ENCODE measurements at places on chromosomes 1 and 21.

DNA sequence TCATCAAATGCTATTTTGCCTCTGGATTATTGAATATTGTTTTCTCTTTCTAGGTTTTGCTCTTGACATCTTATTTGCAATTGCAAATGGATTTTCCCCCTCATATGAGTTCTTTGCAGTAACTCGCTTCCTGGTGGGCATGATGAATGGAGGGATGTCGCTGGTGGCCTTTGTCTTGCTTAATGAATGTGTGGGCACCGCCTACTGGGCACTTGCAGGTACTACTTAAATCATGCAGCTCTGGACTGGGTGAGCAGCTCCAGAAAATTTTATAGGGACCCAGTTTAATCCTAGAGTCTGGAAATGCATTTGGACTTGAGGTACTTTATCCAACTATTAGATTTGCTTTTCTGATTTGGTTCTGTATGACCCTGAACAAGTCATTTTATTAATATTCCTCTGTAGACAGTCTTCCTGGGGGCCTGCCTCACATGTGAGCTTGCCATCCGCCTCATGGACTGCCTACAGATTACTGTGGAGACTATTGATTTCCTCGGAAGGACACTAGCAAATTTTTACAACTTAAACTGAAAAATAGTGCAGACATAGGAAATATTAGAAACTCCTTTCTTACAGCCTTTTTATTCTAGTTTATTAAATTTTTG, 44.5 kb downstream of the SLC22A15 start:
- ATAC-seq, result peak; percentile 94

DNA sequence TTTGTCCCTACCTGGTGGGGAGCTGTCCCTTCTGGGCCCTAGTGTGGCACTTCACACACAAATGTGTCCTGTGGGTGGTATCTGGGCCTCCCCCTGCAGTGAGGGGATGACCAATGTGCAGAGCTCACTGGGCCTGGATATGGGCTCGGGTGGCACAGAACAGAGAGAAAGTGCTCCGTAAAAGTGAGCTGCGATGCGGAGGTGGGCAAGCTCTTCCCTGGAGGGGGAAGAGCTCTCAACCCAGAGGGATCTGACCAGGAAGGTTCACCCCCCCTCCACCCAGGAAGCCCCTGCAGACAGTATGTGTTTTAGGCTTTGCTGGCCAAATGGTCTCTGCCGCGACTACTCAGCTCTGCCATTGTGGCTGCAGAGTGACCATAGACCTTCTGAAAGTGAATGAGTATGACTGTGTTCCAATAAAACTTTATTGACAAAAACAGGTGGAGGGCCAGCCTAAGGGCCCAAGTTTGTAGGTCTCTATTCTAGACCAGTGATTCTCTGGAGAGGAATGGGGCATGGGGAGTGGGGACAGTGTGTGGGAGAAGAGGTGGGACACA, 8.6 kb upstream of the ITGB2 start:
- ATAC-seq, result no peak

DNA sequence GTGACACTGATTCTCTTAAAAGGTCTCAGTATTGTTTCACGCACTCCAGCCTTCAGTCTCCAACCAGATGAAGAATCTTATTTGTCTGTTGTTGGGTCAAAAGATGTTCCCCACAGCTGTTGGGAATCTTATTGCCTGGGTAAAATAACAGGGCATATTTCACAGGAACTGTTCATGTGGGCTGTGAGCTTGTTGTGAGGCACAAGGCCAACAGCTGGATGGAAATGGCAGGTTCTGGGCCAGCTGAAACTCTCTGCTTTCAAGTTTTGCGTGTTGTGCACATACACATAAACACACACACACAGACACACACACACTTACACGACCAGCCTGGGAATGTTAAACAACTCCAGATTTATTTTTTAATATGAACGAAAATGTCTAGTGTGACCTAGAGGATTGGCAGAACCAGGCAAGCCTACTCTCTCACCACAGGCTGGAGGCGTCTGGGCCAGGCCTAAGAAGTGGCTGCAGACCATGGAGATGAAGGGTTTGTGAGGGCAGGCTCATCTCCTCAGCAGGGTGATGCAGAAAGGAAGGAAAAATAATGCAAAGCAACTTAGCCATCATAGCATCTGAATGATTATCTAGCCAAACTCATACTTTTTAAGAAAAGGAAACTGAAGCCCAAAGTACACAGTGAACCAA, 357.0 kb downstream of the TTLL7 start:
- no peak for ATAC-seq

DNA sequence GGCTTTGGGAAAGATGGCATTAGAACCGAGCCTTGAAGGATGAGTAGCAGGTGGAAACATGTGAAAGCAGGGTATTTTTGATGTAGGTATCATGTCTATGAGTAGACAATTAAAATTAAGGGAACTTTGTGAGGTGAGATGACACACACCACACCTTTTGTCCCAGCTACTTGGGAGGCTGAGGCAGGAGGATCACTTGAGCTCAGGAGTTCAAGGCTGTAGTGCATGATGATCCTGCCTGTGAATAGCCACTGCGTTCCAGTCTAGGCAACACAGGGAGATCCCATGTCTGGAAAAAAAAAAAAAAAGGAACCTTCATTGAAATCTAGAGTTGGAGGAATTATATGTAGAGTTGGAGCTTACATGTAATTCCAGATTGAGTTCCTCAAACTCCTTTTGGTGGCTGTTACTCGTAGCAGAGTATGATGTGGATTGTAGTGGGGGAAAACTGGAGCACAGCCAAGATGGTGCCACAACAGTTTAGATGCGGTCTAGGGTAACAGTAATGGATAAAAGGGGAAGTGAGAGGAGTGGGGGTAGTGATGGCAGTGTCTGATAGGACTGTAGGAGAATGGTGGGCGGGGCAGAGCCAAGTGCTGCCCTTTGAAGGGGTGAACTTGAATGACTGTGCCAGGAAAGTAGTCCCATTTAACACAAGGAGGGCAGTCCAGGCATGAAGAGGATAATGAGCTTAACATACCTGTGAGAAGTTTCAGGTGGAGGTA, 17.4 kb downstream of the AK4 start:
- ATAC-seq, result peak; percentile 59

- ATAC-seq, result no peak
Measured at GRCh38 chr1:61797045-61797755, 54.9 kb downstream of the PATJ start.

GRCh38 chr21:14846621-14847020, 218.2 kb downstream of the NRIP1 start:
- no peak for ATAC-seq

DNA sequence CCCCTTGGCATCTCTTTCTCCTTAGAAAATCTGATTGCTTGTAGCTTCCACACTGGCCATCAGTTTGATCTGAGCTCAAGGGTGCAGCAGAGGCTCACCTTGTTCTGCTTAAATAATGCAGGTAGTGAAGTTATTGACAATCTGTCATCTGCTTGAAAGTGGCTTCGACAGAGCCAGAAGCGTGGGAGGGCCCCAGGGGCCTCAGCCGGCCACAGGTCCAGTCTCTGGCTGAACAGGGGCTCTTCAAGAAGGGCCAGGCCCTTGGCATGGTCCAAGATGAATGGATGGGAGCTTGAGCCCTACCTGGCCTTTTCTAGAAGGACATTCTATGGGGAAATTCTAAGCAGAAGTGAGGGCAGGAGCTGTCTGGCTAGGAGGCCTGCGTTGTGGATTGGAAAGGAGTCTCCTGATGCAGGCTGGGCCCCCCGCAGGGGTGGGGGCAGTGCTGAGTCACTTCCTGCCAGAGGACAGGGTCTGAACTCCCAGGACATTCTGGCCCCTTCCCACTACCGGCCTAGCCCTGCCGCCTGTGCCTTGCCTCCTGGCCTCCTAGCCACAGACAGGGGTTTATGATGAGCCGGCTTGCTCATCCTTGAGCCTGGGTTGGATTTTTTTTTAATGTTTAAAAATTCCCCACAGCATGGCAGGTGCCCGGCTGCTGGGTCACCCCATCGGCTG, 162.3 kb upstream of the VAMP3 start:
- ATAC-seq, result no peak

DNA sequence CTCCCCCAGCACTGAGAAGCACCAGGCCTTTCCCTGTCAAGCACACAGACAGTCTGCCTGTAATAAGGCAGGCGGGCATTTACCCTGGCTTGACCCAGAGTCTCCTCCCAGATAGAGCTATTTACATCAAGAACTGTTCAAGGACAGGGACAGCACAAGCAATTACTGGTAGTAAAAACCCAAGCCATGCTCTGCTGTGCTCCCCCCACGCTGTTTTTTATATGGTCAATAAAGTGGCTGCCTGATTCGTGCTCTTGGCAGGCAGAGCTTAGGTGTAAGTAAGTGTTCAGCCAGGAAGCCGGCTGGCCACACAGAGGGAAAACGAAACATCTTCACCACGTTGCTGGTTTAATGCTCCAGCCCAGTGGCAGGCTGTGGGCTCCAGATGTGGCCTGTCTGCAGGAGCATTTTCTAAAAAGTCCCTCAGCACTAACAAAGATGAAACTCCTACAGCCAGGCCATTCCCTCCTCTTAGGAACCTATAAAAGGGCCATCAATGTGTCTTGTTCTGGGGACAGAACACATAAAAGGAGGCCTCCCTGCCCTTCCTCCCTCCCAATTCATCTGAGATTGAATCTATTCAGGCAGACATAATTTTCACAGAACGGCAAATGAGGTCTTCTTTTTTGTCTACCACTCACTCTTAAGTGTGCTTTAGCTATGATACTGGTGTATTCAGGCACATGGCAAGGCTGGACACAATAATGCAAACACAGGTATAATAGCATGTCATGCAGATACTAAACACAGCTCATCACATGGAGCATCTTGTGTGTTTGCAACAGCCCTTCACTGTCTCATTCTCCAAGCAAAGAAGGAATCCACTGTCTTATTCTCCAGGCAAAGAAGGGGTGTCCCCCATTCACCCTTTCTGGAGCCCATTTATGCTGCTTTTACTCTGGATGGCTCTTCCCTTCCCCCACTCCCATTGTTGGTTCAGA, 378.9 kb downstream of the HHAT start:
- ATAC-seq, result no peak

DNA sequence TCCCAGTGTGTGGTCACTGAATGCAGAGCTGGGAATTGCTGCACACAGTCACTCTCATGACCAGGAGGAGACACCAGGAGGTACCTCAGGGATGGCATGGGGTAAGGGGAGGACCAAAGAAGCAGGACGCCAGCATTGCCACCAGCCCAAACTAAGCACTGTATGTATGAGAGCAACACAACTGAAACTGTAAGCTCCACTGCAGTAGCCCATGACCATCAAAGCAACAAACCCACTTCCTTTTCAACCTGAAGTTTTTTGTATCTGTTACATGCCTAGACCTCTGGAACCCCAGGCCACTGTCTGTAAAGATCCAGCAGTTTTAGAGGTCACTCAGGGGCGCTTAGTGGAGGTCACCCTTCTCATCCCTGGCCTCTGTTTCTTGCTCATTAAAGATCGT, 164.3 kb downstream of the SETD4 start:
- ATAC-seq, result no peak

DNA sequence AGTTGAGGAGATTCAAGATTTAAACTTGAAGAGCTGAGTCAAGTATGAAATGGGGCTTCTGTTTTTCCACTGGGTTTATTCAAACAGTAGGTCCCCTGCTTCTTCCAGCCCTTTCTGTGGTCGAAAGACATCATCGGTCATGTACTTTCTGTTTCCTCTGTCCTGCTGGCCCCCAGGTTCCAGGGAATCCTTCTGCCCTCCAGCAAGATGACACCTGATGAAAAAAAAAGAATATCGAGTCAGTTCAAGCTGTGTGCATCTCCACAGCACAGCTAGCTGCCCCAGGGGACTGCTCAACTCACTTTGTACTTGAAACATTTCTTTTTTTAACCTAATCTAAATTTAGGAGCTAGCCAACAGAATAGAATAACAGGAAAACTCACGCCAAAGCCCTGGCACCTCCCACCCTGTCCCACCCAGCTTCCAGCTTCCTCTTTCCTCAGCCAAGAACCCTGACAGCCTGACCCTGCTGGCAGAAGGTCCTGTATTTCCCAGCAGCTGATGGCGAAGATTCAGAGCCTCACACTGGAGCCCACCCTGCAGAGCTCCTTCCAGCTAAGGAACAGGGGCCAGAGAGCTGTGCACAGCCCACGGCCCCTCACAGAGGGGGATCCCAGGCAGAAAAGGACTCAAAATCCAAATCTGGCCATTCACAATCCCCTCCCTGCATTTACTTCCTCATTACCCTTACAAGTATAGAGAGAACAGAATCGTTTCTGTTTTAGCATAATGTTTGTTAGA, 176.5 kb downstream of the PSMG1 start:
- ATAC-seq, result no peak

- no peak for ATAC-seq
Measured at GRCh38 chr21:45258466-45258865, 29.2 kb downstream of the POFUT2 start.

GRCh38 chr1:99858286-99858685, 8.1 kb downstream of the AGL start:
- no peak for ATAC-seq

GRCh38 chr1:63368131-63368530, 704 bp downstream of the ALG6 start:
- ATAC-seq, result peak; percentile 22

GRCh38 chr1:24639094-24639493, 4.0 kb upstream of the SRRM1 start:
- no peak for ATAC-seq

- no peak for ATAC-seq
Measured at GRCh38 chr1:234550341-234551031, 59.5 kb downstream of the IRF2BP2 start.

DNA sequence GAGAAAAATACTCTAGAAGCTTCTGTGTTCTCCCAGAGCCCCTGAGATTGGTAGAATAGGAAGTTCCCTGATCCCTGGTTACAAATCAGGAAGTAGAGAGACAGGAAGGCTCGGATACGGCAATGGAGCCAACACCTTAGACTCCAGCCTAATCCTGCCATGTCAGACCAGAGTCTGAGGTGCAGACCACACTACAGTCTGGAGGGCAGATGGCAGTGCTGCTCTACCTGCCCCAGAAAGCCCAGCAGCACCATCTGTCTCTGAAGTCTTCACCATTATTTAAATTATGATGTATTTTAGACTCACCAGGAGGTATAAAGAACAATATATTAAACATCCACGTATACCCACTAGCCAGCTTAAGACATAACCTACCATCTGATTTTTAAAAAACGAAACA, 93.0 kb downstream of the MTR start:
- ATAC-seq, result no peak

- no peak for ATAC-seq
Measured at GRCh38 chr1:88320291-88320690, 363.8 kb upstream of the PKN2 start.

Data from SK-N-SH treated with all-trans-retinoic acid at 6 μM for 48 hours (cell line).